Gastroesophageal sphincter (tissue), 4 donors: ENCODE measurements at places on chromosomes 12 and 14.

GRCh38 chr12:79655036-79655435 lies 35.7 kb downstream of the PAWR start:
- ATAC-seq: no peak

DNA sequence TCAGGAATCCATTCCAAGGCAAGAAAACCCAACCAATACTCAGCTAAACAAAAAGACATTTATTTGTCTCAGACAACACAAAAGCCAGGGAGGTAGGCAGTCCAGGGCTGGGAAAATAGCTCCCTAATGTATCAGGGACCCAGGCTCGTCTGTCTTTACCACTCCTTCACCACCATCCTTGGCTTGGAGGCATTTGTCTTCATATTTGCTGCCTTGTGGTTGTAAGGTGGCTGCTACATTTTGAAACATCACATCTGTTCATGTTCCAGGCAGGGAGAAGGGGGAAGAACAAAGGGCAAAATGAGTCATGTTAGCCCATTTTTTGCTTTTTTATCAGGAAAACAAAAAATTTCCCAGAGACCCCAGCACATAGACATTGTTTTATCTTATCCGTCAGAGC lies 44.8 kb upstream of the PCED1B start:
- ATAC-seq: no peak

DNA sequence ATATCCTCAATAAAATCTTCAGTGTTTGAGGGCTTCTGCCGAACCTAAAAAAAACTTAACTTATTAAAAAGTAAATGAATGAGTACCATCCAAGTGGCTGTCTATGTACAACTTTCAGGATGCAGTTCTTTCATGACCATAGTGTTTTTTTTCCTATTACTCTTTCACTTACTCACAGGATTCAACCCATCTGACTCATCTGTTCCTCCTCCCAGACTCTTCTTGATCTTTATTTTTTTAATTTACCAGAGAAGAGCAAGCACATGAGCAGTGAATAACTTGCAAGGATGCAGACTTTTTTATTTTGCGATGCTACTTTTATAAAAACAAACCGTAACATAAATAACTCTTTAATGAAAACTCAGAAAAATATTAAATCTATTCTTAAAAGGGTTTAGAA lies 24.5 kb downstream of the RECQL start:
- no peak for ATAC-seq

GRCh38 chr14:46054526-46054925 lies 597.1 kb downstream of the RPL10L start:
- ATAC-seq: no peak

- ATAC-seq: no peak
Measured at GRCh38 chr12:68773582-68773981, 27.6 kb downstream of the SLC35E3 start.

GRCh38 chr12:124030510-124030909 lies 57.5 kb downstream of the ZNF664 start:
- peak; percentile 32 for ATAC-seq

- ATAC-seq: no peak
Measured at GRCh38 chr12:9363145-9363544, 154.9 kb upstream of the PZP start.

- ATAC-seq: no peak
Measured at GRCh38 chr12:10207136-10207535, 5.5 kb upstream of the GABARAPL1 start.

GRCh38 chr12:62718762-62719426 lies 216.1 kb downstream of the PPM1H start:
- no peak for ATAC-seq

DNA sequence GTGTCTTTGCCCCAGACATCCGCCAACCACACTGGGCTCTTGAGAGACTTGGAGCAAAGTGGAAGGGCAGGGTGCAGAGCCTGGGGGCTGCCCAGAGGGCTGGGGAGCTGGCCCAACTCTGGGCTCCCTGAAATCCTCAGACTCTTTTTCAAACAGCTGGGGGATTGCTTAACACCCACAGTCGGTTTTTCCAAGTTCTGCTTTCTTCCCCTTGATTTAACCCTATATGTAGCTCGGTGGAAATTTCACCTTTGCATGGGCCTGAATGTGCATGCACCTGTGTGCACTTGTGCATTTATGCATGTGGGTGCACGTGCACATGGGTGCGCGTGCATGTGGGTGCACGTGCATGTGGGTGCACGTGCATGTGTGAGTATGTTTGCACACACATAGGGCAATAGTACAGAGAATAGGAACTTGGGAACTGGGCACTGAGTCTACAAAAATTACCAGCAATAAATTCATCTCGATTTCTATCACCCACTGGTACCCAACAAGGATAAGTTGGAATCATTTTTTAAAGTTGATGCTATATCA lies 52.3 kb upstream of the RFLNA start:
- ATAC-seq: no peak

DNA sequence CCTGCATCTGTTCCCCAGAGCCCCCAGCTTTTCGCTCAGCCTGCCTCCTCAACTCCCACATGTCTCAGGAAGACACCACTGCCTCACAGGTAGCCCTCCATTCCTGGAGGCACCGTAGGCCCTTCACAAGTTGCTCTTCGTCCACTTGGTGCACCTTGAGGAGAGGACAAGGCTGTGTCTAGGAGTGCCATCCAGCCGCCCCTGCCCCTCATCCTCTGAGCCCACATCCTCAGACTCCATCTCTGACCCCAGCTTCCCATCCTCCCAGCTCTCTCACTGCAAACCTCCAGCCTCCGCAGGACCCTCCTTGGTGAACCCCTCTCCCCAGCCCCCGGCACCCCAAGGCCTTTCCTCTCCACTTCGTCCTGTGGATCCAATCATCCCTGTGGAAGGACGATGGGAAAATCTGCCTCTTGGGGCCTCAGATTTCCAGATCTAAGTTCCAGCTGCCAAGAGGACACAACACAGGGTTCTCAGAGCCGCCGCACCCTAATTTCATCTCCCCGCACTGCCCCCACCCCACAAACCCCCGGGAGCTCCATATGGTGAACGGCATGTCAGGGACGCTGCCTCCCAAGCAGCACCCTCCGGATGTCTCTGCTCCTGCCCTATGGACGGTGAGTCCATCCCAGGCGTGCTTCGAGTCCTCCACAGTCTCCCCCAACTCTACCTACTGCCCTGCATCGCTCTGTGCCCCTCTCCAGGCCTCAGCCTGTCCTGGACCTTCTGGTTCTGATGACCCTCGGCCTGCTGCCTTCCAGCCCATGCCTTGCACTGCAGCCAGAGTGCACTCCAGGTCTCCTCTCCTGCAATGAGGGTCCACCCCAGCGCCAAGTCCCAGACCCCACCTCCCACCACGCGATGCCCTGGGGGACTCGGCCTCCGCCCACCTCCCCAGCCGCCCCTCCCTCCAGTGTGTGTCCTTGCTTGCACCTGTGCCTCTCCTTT lies 314.1 kb upstream of the DIO3 start:
- no peak for ATAC-seq

GRCh38 chr12:17016116-17016864 lies 410.3 kb upstream of the LMO3 start:
- ATAC-seq: no peak

DNA sequence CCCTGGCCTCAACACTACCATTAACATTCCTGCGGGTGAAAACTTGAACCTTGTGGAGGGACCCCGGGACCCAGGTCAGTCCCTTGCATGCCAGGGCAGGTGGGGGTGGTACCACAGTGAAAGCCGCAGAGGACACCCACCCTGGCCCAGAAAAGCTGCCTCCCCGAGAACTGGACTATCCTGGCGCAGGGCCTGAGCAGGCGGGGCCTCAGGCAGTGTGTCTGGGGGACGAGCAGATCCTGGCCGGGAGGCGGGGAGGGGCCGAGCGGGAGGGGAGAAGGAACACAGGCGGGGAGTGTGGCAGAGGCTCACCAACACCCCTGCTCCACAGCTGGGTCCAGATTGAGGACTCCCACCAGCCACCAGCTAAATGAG lies 10.0 kb downstream of the AHNAK2 start:
- ATAC-seq: peak; percentile 37

- ATAC-seq: peak; percentile 62
Measured at GRCh38 chr14:94548999-94549985, 11.9 kb upstream of the SERPINA4 start.

DNA sequence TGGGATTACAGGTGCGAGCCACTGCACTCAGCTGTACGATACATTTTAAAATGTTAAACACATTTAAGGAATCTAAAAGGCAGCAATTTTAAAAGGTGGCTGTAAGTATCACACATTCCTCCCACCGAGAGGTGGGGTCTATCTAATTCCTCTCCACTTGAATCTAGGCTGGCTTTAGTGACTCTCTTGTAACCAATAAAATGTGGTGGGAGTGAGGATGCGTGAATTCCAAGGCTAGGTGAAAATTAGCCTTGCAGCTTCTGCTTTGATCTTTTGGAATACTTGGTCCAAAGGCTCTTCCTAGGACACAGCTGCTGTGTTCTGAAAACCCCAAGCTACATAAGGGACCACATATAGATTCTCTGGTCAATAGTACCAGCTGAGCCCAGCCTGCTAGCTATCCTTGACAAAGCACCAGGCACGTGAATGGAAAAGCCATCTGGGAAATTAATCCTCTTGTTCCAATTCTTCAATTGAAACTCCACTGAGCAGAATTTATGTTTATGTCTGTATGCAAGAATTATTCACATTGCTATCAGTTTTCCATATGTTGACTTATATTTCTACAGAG lies 8.8 kb upstream of the GPRC5D start:
- no peak for ATAC-seq

DNA sequence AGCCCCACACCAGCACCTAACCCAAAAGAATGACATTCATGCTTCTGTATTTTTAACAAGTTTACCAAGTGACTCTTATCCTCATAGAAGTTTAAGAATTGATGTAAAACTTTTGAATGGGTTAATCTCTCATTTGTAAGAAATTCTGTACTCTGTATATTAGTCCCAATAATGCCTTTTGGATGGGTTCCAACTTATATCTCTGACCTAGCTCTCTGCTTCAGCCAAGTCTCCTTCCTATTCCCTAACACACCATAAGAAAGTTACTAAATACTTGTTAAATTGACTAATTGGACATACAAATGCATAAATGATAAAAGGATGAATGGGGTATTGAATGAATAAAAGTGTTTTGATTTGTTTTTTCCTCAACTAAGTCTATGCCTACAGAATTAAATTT lies 557.3 kb downstream of the TMTC2 start:
- no peak for ATAC-seq

DNA sequence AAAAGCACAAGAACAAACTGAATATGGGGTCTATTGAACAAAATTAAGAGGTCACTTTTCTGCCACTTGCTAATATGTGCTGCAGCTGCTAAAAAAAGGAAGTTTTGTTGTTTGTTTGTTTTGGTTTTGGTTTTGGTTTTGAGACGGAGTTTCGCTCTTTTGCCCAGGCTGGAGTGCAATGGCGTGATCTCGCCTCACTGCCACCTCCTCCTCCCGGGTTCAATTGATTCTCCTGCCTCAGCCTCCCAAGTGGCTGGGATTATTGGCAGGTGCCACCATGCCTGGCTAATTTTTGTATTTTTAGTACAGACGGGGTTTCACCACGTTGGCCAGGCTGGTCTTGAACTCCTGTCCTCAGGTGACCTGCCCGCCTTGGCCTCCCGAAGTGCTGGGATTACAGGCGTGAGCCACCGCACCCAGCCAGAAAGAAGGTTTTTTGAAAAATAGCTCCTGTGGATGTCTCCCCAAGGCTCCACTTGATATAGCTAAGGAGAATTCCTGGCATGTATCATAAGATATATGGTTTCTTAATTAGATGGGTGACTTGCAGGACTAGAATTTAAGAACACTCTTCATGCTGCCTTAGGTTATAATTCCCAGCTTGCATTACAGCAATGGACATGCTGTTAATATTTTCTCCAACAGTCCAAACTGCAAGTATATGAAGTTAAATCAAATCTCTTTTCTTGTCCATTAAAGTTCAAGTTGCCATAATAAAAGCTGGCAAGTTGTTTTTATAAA lies 237.6 kb upstream of the AMIGO2 start:
- no peak for ATAC-seq

DNA sequence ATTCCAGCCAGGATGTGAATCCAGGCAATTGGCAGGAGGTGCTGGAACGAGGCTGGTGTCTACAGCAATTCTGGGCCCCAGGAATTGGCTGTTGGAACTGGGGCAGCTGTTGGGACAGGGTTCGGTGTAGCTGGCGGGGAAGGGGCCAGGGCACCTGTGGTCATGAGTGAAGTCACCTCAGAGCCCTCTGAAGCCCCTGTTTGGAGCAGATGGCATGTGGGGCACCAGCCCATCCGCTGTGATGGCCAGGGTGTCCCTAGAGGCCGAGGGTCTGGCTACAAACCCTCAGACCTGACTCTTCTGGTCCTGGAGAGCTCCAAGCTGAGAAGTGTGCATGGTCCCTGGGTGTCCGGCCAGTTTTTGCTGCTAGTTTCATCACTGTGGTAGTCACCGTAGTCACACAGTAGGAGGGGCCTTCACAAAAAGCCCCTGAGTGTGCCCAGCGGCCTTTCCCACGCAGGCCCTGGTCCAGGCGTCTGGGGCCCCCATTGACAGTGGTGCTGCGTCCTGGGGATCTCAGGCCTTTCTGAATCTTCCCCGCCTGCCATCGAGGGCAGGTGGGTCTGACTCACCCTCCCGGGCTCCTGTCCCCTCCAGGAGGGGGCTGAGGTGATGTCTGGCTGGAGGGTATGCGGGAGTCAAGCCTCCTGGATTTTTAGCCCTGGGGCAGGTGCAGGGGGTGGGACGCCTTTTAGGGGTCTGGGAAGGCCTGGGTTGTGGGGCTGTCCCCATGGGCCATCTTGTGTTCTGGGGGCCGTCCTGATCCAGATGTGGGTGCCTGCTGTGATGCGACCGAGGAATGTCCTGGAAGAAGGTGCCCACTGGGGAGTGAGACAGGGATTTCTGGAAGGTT lies 368.0 kb downstream of the TMEM121 start:
- ATAC-seq: no peak

DNA sequence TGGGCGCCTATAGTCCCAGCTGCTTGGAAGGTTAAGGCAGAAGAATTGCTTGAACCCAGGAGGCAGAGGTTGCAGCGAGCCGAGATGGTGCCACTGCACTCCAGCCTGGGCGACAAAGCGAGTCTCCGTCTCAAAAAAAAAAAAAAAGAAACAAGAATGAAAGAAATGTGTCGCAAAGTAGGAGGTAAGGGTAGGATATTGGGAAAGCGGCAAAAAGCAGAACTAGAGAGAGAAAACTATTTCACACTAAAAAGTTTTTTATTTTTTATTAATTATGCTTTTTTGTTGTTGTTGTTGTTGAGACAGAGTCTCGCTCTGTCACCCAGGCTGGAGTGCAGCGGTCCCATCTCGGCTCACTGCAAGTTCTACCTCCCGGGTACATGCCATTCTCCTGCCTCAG lies 17.7 kb downstream of the SBNO1 start:
- ATAC-seq: no peak

DNA sequence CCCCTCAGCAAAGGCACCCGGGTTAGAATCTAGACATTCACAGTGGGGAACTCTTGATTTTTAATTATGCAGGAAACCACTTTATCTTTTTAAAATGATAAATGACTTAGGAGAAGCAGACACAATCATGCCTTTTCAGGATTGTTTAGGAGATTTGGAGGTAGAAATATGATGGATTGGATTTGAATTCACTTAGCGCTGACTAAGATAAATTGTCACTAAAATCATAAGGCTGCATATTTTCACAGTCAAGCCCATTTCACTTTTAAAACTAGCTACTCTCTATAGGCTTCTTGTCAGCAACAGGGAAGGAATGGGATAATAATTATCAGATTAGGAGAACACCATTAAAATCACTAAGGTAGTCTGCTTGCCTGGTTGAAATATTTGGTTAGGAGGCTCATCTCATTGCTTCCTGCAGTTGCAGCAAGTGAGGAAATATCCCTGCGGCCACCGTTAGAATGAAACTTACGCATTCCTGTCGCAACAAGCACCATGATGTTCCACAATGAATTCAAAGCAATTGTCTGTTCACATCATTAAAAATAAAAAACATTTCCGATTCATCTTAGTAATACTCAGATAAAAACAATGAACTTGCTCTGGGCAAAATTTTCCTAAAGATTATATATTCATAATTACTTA lies 31.9 kb downstream of the DACT1 start:
- ATAC-seq: no peak
